Fibroblast of the aortic adventitia (primary cell): ENCODE measurements at places on chromosomes 4 and X. TPM values are rescaled to one million over a fixed set of nuclear protein-coding genes. Genes with fewer than 3 reads are reported as not detected.

DNA sequence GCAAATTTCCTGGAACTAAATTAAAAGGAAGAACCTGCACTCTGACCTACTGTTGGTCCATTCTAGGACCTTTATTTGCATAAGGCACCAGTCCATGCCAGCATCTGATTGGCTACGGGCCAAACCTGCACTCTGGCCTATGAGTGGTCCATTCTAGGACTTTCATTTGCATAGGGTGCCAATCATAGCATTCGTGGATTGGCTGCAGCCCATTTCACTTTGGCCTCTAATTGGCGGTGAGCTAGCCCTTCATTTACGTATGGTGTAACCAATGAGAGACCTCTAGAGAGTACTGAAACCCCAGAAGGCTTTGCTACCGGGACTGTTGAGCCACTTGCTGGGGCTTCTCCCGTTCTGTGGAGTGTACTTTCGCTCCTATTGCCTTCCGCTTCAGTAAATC, 6.1 kb upstream of the RNF175 start:
- no peak for DNase-seq

DNA sequence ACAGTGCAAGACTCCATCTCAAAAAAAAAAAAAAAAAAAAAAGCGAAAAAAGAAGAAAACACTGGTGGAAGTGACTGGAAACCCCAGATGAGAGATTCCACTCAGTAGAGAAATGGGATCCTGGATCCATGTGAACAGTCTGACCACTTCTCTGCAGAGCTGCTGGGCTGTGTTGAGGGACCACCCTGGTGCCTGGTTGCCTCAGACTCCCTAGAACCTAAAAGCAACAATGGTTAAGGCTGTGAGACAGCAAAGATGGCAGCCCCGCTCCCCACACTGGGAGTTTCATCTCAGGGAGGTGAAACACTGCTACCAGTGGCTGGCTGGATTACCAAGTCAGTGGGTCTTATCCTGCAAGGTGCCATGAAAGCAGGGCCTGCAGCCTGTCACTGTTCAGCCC, 152.8 kb upstream of the ARSJ start:
- no peak for DNase-seq

DNA sequence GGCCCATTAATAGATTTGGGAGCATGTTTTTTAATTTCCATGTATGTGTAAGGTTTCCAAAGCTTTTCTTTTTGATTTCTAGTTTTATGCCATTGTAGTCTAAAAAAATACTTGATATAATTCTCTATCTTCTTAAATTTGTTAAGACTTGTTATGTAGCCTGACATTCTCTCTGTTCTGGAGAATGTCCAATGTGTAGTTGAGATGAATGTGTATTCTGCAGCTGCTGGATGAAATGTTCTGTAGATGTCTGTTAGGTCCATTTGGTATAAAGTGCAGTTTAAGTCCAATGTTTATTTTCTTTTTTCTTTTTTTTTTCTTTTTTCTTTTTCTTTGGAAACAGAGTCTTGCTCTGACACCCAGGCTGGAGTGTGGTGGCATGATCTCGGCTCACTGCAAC, 378.5 kb upstream of the MAD2L1 start:
- DNase-seq = no peak

GRCh38 chr4:108649863-108650211, 562 bp upstream of the OSTC start:
- DNase-seq = no peak

The SYP gene
- total RNA-seq = 0.16 and 0.18 TPM in 2 replicates

The GNRHR gene
- not detected in 2 replicates for total RNA-seq

The GPR78 gene
- 0.36 and 2.0 TPM in 2 replicates for total RNA-seq

The SLC9A7 gene
- 8.0 and 63.2 TPM in 2 replicates for total RNA-seq

DNA sequence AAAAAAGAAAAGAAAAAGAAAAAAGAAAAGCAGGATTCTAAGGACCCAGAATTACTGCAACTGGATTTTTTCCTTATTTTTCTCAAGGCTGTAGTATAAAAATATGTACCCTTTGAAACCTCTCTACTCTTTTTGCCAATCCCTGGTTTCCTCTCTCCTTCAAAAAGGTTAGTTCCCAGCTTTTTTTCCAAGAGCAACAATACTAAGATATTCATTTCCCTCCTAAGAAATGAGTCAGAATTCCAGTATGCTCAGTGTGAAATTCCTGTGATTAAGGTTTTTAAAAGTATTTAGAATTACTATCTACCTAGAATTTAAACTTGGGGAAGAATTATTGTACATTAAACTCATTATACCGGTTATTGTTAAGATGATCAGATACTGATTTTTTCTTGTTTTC, 22.0 kb downstream of the SMIM14 start:
- DNase-seq = peak; percentile 70

DNA sequence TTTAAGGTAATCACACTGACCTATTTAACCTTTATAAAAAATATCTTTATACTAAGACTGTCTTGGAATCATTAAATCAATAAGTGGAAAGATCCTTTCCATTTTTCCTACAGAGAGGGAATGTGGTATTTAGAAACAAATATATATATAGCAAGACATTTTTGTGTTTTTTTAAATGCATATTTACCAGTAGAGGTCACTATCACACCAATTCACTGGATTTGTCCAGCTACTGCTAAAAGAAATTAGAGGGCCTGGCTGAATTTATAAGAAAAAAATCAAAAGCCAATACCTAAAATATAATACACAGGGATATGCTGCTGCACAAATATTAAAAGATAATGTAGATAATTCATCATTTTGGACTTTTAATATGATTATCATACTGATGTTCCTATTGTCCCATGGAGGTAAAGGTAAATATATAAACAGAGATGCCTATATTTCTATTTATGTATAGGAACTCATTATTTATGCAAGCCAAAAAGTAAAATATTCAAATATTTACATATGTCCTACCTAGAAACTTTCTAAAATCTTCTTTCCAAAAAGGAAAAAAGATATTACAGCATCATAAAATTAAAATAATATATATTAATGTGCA, 69.5 kb downstream of the PDE5A start:
- peak; percentile 85 for DNase-seq

GRCh38 chr4:56641494-56642051, 39.5 kb downstream of the HOPX start:
- peak; percentile 93 for DNase-seq

The AADAT gene
- total RNA-seq = 6.2 and 7.4 TPM in 2 replicates

The NDNF gene
- 0.36 TPM in 1 of 2 replicates, not detected in the other for total RNA-seq

The PNMA3 gene
- under 0.01 TPM in 1 of 2 replicates, not detected in the other for total RNA-seq

GRCh38 chrX:16320765-16321355, 153.6 kb downstream of the MAGEB17 start:
- DNase-seq = peak; percentile 21
